ENCODE measurements at places on chromosomes 6 and 20.

- DNase-seq: no peak
These were observed 2.8 kb downstream of the HUS1B start for GRCh38 chr6:654136-654535.

DNA sequence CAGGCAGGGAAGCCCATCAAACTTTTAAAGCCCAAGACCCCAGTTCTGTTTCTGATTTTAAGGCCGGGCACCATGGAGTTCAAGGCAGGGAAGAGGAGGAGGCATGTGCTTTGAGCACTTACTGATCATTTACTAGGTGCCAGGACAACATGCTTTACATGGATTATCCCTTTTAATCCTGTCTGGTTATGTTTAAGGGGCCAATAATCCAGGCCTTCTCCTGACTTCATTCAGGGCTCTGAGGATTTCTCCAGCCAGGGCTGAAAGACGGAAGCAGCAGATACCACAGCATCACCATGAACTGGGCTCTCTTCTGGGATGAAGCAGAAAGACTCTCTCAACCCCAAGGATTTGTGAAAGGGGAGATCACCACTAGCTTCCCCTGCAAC is 4.1 kb downstream of the CCND3 start:
- no peak for DNase-seq

GRCh38 chr6:130293800-130294199 is 71.0 kb upstream of the SAMD3 start:
- peak; percentile 43 for DNase-seq

DNA sequence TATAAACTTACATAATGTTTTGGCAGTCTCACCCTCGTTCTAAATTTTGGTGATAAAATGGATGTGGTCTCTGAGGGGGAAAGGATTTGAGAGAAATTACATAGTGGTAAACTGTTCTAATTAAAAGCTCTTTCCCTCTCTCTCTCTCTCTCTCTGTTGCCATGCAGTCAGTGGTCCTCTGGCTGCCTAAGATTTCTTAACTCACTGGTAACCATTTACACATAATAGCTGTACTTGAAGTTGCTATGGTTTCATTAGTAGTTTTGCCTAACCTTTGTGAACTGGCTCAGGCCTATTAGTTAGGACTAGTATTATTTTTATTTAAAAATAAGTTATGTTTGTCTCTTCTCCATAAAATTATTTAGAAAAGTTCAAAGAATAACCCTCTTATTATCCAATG is 42.0 kb downstream of the MAPK14 start:
- peak; percentile 29 for DNase-seq

GRCh38 chr6:44104481-44105021 is 22.7 kb downstream of the MRPL14 start:
- DNase-seq: no peak

- no peak for DNase-seq
These were observed 88.0 kb upstream of the BTN3A2 start for GRCh38 chr6:26276841-26277648.

GRCh38 chr6:33761581-33761921 is 14.8 kb upstream of the IP6K3 start:
- no peak for DNase-seq

DNA sequence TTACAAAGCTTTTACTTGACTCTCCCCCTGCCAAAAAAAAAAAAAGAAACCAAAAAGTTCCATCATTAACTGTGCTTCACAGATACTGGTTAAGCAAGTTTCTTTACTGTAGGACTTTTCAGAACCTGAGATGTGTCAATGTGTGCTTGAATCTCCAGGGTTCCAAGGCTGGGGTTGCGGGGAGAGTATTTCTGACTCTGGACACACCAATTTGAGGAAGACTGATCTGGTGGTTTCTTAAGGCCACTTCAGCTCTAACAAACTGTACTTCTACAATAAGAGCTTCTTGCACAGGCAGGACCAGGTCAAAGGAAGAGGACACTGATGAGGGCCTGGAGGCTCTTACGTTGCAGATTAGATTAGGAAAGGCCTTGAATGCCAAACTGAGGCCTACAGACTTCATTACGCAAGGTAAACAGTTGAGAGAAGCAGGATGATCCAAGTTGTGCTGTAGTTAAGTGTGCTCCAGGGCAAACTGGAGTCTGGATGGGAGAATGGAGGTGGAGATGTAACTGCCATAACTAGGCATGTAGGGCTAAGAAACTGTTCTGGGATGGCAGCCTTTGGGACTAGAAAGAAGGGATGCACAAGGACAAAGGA is 24.4 kb downstream of the COMMD7 start:
- DNase-seq: no peak

DNA sequence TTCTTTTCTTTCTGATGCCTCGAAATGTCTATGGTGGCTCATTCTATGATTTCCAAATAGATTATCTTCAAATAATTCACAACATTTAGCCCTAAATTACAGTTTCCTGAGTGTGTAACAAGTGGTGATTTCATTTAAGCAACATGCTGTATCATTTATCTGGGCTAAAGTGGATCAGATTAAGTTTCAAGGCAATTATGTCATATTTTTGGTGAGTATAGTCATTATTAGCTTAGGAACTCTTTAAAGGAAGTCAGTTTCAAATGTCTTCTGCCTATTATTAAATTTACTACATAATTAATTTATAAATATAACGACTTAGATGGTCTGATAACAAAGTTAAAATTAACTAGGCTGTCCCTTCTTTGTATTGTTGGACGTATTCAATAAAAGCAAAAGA is 847.9 kb upstream of the FLRT3 start:
- DNase-seq: no peak

DNA sequence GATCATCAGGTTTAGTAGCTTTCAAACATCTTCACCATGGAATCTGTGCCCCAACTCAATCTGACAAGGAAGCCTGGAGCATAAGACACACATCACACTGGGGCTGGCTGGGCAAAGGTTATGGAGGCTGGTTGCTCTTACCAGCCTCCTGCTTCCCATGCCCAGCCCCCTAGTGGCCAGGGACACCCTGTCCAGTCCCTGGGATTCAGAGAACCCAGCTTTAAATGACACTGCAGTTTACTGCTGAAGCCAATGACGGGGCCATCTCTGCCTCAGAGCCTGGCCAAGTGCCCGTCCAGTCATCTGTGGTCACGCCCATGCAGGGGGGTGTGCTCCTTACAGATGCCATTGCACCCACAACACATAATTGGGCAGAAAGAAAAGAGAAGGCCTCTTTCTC is 272.9 kb downstream of the SMOC2 start:
- DNase-seq: peak; percentile 10

GRCh38 chr6:43636308-43636659 is 644 bp downstream of the MAD2L1BP start:
- peak; percentile 53 for DNase-seq

DNA sequence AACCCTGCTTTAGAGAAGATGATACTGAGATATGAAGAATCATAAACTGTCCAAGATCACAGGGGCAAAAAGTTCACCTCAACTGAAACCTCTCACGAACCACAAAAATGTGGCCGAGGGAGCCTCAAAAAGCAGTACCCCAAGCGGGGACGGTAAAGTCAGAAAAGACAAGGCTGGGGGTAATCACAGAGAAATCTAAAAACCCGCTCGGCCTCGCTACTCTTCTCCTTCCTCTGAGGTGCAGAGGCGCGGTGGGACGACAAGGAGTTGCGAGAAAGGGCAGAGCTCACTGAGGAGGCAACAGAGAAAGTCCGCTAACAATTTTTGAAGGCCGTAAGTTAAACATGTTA is 356 bp upstream of the IRAK1BP1 start:
- DNase-seq: no peak

DNA sequence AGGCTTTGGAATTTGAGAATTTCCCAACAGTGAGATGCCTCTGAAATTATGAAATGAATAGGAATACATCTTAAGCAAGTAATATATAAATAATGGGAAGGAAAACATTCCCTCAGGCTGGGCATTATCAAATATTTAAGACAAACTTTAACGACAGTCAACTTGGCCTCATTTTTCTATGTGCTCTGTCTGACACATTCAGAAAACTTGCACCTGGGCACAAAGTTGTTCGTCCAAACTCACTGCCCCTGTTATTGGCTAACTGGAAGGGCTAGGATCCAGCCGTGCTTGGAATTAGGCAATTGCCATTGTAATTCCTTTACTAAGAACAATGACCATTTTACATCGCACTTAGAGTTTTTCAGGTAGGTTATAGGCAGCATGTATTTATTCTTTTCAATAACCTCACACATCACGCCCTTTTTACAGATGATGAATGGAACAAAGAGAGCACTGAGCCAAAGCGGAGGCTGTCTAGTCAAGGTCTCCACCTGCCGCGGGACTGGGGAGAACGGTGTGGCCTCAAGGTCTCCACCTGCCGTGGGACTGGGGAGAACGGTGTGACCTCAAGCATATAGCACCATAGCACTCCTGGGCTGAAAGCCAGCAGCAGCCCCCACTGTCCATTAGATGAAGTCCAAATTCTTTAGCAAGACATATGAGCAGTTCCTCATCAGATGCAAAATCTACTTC is 40.7 kb upstream of the FOXQ1 start:
- DNase-seq: no peak

GRCh38 chr6:14046476-14047068 is 71.0 kb upstream of the CD83 start:
- peak; percentile 67 for DNase-seq

DNA sequence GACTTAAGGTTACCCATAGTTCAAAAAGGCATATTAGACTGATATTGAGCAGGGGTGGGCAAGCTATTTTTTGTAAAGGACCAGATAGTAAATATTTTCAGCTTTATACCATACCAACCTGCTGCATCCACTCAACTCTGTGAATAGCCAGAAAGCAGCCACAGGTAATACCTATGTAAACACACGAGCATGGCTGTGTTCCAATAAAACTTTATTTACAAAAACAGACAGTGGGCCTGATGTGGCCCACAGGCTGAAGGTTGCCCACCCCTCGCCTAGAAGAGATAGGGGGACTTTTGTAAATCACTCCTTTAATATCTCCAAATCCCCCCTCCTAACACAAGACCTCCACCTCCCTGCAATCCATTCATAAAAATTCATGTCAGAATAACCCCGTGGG is 64.4 kb downstream of the PSMG4 start:
- DNase-seq: no peak

GRCh38 chr6:7273709-7274108 is 39.3 kb downstream of the SSR1 start:
- no peak for DNase-seq

GRCh38 chr6:27477318-27478013 is 4.6 kb upstream of the ZNF184 start:
- no peak for DNase-seq

- DNase-seq: no peak
These were observed 123.8 kb downstream of the CDKAL1 start for GRCh38 chr6:20658053-20658452.

DNA sequence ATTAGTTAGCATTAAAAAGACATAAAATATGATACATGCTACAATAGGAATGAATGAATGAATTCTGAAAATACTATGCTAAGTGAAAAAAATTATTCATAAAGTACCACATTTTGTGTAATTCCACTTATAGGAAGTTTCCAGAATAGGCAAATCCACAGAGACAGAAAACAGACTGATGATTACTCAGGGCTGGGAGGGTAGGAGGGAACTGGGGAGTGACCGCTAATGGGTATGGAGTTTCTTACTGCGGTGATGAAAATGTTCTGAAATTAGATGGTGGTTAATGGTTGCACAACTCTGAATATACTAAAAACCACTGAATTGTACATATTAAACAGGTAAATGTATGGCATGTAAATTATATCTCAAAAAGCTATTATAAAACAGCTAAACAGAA is 22.6 kb downstream of the FERMT1 start:
- DNase-seq: no peak

DNA sequence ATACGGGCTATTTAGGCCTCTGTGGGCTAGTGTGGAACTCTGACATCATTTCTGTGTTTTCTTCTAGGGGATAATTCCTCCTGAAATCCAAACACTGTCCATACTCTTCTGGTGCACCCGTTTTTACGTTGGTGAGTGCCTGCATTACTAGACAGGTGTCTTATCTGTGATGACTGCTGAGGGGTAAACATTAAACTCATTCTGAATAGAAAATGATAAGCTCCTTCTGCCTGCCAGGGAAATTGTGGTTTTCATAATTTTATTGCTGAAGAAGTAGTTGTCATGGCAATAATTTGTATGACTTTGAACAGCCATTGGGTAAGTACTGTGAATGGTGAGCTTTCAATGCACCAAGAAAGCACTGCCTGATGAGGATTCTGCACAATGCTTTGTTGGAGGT is 705.6 kb downstream of the UTRN start:
- DNase-seq: no peak

DNA sequence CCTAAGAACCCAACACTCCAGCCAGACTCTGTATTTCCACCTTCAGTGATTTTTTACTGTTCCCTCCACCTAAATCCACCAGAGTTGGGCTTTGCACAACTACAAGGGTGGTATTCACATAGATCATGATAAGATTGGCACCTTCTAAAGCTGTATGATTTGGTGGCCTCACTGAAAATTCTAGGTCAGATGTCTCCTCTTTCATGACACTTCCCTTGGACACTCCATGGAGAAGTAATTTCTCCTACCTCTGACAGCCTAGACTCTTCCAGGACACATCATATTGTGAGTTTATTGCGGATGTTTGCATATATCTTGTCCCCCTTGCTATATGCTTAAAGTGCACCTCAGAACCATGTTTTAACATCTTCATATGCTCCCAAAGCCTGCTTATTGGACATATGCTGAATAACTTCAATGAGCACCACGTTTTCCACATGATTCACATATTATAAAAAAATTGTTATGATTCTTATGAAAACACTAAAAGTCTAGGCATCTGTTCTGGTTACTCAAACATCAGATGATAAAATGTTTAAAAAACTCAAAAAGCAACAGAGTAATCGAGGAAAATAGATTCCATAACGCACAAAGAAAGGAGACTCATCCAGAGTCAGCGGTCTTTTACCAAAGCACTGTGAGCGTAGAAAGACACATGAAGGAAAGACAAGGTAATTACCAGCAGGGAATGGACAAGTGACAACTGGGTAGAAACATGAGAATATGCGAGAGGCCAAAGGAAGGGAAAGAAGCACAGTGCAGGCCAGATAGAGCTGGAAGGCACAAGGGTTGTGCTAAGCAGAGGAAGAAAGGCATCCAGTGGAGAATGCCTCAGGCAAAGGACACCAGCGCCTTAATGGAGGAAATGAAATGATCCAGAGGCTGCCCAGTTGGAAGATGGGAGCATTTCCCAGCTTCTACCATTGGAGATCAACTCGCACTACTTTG is 46.5 kb downstream of the KIF16B start:
- DNase-seq: no peak
